Ovary (tissue), 10 donors: ENCODE measurements at places on chromosomes 5 and 9. TPM values are rescaled to one million over a fixed set of nuclear protein-coding genes. Genes with fewer than 3 reads are reported as not detected.

Gene DCTN4
- 69.0 TPM for total RNA-seq

Gene CDKN2B-AS1
- 1.4 TPM for total RNA-seq

Gene GRXCR2
- total RNA-seq, result not detected

Gene SLC6A19
- 0.08 TPM for total RNA-seq

Gene NUTM2G
- not detected for total RNA-seq

Gene UNC13B
- 14.0 TPM for total RNA-seq

Gene CDO1
- 24.7 TPM for total RNA-seq

Gene PCDHGA5
- 4.5 TPM for total RNA-seq

Gene PCDHB6
- total RNA-seq, result 2.4 TPM

Gene SLC36A2
- not detected for total RNA-seq

Gene PCDHB11
- 7.9 TPM for total RNA-seq

Gene SSNA1
- total RNA-seq, result 45.9 TPM

DNA sequence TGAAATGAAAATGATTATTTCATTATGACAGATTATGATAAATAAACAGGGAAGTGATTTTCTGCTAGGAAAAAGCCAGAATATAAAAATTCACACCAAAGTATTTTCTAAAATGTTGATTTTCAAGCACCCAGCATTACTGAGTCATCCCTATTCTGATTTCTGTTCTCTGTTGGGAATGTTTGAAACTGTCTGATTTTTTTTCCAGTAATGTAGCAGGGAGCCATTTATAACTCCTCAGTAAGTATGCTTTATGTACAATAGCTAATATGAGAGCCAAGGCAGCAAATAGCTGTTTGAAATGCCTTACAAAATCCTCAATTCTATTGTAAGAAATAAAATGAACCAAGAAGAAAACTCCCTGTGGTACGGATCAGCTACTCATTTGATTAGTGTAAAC is 471.7 kb upstream of the TYRP1 start:
- no peak for DNase-seq

DNA sequence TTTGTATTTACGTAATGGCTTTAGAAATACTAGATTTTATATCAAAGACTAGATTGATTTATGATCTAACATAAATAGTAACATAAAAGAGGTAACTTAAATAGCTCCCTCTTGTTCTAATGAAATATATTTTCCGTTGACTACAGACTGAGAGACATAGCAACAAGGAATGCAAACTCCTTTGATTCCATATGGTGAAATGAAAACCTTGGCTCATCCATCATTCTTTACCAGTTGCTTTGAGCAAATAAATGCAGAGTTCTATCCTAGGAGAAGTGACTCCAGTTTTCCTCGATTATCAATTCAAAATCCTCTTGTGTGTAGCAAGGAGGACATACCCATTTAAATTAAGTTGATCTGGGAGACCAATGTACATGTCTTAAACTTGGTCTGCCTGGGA is 18.0 kb upstream of the JAKMIP2 start:
- DNase-seq, result no peak

DNA sequence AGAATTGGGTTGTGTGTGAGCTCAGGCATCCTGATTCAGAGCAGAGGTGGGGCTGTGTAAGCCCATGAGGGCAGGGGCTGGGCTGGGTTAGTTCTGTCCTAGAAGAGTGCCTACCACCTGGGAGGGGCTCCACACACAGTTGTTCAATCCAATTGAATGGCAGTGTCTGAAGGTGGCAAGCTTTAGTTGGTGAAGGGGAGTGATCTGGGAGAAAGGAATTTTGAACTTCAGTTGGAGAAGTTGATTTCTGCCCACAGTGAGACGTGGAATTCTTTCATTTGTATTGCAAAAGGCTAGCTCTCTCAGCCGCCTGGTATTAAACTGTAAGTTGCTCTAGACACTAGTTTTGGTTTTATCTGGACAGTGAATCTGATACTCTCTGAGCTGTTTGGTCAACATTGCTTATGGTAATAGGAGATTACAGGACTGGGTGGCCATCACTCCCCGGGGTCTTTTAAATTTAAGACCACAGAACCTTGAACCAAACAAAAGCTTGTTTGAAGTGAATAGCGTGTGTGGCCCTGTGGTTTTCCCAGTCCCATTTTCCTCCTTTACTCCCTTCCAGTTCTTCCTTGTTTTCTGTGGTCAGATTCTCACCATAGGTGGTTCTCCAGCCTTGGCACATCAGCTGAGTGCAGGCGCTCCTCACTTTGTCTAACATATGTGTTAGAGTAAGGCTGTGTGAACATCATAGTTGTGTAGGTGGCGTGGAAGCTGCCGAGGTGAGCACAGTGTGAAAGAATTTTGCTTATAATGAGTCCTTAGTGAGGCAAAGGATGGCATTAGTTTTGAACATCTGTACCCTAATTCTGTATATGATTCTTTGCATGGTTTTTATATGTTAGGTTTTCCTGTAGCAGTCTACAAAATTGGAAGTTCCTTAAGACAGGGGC is 78.0 kb downstream of the ARHGAP26 start:
- no peak for DNase-seq

GRCh38 chr5:139823757-139824355 is 28.2 kb downstream of the PSD2 start:
- no peak for DNase-seq

GRCh38 chr5:168481330-168481788 is 4.9 kb upstream of the RARS1 start:
- DNase-seq, result no peak

DNA sequence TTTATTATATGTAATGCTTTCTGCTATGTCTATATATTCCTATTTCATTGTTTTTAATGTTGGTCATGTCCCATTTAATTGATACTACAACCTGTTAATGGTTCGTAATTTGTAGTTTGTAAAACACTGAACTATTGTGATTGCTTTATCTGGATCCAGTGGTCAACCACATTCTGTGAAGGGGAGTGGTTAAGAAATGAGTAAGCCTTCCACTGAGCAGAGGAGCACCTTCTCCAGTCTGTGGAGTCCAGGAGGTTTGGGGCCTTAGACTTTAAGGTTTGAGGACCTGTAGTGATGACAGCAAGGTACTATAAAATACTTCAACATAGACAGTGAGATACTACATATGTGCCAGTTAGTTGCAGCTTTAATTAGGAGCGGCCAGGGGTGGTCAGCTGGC is 67.7 kb upstream of the RAD23B start:
- DNase-seq, result no peak

DNA sequence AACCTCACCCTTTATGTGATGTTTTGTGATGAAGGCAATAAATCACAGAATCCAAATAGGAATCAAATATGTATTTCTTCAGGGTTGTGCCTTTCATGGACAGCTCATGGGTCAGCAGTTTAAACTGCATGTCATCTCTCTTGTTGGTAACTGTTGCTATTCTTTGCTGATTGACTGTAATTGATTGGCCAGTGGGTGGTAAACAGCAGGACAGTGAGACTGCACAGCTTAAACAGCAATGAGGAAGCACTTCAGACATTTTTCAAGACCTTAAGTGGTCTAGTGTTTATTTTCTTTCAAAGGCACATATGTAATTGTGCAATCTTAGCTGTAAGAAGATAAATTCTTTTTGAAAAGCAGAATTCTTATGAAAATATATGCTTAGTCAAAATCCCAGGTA is 260.5 kb downstream of the COX7C start:
- DNase-seq, result no peak

- no peak for DNase-seq
Measured at GRCh38 chr5:133969654-133970324, 1.4 kb upstream of the C5orf15 start.

DNA sequence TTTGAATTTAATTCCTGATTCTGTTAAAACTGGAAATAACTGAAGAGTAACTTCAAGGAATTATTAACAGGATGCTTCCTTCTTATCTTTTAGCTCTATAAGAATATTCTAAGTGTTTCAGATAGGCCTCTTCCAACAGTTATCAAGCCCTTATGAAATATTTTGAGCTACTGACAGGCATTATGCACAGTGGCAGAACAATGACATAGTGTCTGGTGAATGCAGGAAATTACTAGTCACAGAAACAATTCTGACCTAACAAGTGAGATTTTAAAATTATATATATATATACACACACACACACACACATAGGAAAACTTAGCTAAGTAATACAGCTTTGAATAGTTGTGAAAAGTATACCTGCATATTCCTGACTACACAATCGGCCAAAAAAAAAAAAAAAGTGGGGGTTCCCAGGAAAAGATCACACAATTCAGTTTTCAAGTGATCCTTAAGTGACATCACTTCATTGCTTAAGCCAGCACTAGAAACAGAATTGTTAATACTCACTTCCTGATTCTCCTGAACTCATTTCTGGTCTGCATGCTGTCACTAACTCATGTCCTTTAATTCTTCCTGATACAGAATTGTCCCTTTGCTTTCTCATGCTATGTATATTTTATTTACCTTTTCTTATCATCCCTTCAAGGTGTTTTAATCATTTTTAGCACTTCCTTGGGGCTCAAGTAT is 77.3 kb downstream of the SLC25A46 start:
- no peak for DNase-seq

GRCh38 chr9:119788921-119789320 is 419.7 kb upstream of the BRINP1 start:
- no peak for DNase-seq

DNA sequence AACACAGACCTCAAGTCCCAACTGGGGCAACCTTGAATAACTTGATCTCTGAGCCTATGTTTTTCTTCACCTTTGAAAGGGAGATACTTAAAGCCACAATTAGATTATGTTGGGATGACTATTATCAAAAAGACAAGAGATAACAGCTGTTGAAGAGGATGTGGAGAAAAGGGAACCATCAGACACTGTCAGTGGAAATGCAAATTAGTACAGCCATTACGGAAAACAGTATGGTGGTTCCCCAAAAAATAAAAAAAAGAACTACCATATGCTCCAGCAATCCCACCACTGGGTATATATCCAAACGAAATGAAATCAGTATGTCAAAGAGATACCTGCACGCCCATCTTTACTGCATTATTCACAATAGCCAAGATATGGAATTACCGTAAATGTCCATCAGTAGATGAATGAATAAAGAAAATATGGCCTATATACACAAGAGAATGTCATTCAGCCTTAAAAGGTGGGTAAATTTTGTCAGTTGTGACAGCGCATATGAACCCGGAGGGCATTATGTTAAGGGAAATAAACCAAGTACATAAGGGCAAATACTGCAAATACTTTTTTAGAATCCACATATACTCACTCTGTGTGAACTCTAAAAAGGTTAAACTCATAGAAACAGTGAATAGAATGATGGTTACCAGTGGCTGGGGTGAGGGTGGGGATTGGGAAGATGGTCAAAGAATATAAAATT is 12.7 kb downstream of the FAT2 start:
- DNase-seq, result no peak

- DNase-seq, result no peak
Measured at GRCh38 chr5:15757103-15757502, 257.1 kb downstream of the FBXL7 start.

GRCh38 chr5:118553662-118554061 is 434.7 kb downstream of the DTWD2 start:
- peak; percentile 15 for DNase-seq

GRCh38 chr9:38086496-38086895 is 17.5 kb upstream of the SHB start:
- DNase-seq, result no peak

GRCh38 chr9:42388846-42389245 is 205.4 kb downstream of the SPATA31A6 start:
- DNase-seq, result no peak

- DNase-seq, result no peak
Measured at GRCh38 chr9:37329576-37329975, 92.9 kb upstream of the GRHPR start.

DNA sequence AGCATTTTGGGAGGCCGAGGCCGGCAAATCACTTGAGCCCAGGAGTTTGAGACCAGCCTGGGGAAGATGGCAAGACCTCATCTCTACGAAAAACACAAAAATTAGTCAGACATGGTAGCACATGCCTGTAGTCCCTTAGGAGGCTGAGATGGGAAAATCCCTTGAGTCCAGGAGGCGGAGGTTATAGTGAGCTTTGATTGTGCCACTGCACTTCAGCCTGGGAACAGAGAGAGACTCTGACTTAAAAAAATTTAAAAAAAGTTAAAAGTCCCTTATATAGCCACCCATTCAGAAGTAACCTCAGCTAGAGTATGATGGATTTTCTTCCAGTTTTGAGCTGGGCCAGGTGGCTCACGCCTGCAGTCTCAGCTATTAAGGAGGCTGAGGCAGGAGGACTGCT is 72.4 kb downstream of the UGCG start:
- DNase-seq, result no peak

GRCh38 chr5:179186801-179187200 is 126.6 kb downstream of the ZNF354C start:
- no peak for DNase-seq

- DNase-seq, result no peak
Measured at GRCh38 chr5:95768731-95769130, 37.6 kb downstream of the RHOBTB3 start.

GRCh38 chr5:167864801-167865200 is 426.6 kb upstream of the WWC1 start:
- no peak for DNase-seq

GRCh38 chr9:34553511-34554021 is 30.8 kb upstream of the ENHO start:
- DNase-seq, result peak; percentile 31

DNA sequence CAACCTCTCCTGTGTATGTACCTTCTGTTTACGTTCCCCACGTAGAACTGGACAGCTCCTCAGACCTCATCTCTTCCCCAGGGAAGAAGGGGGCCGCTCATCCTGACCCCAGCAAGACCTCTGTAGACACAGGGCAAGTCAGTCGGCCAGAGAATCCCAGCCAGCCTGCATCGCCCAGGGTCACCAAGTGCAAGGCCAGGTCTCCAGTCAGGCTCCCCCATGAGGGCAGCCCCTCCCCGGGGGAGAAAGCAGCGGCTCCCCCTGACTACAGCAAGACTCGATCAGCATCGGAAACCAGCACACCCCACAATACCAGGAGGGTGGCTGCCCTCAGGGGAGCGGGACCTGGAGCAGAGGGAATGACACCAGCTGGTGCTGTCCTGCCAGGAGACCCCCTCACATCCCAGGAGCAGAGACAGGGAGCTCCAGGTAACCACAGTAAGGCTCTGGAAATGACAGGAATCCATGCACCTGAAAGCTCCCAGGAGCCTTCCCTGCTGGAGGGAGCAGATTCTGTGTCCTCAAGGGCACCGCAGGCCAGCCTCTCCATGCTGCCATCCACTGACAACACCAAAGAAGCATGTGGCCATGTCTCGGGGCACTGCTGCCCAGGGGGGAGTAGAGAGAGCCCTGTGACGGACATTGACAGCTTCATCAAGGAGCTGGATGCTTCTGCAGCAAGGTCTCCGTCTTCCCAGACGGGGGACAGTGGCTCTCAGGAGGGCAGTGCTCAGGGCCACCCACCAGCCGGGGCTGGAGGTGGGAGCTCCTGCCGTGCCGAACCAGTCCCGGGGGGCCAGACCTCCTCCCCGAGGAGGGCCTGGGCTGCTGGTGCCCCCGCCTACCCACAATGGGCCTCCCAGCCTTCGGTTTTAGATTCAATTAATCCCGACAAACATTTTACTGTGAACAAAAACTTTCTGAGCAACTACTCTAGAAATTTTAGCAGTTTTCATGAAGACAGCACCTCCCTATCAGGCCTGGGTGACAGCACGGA is 86.7 kb downstream of the GOLPH3 start:
- DNase-seq, result no peak

- no peak for DNase-seq
Measured at GRCh38 chr5:3736466-3736865, 140.8 kb downstream of the IRX1 start.

GRCh38 chr5:139402561-139403158 is 1.2 kb downstream of the SPATA24 start:
- no peak for DNase-seq
